NCI-H446 treated with DMSO at 0.1 percent for 48 hours (cell line): ENCODE measurements at places on chromosomes 1 and 21.

DNA sequence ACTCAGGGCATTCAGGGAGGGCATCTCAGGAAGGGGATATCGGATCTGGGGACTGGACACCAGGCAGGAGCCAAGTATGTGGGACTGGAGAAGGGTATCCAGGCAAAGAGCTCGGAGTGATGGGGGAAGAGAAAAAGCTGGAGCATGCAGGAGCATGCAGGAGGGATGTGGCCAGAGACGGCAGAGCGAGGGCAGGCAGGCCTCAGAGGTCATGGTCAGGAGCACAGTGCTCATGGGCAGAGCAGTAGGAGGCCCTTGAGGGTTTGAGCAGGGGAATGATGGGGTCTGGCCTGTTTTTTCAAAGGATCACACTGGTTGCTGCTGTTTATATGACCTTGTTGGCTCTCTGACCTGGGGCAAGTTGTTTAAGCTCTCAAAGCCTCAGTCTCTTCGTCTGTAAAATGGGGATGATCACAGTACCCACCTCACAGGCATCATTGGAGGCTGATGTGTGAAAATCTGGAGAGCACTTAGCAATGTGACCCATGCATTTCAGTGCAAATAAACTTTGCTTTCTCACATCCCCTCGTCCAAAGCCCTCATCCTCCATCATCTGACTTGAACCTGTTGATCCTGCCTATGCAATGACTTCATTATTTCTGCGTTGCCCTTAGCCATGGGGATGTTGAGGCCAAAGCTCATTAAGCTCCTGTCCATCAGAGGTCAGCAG, 273.1 kb downstream of the MATN1 start:
- DNase-seq: no peak

GRCh38 chr1:245056913-245057312, 97.9 kb upstream of the KIF26B start:
- no peak for DNase-seq

- no peak for DNase-seq
These were observed 12.1 kb downstream of the MCL1 start for GRCh38 chr1:150567341-150567716.

- DNase-seq: no peak
These were observed 87.8 kb downstream of the DNM3 start for GRCh38 chr1:171929121-171929520.

GRCh38 chr1:153612755-153613331, at the start of gene S100A16:
Gene S100A16 (minus strand): TSS chr1:153613137. CDS start chr1:153608151, 4,986 bp downstream.
- peak; percentile 55 for DNase-seq

DNA sequence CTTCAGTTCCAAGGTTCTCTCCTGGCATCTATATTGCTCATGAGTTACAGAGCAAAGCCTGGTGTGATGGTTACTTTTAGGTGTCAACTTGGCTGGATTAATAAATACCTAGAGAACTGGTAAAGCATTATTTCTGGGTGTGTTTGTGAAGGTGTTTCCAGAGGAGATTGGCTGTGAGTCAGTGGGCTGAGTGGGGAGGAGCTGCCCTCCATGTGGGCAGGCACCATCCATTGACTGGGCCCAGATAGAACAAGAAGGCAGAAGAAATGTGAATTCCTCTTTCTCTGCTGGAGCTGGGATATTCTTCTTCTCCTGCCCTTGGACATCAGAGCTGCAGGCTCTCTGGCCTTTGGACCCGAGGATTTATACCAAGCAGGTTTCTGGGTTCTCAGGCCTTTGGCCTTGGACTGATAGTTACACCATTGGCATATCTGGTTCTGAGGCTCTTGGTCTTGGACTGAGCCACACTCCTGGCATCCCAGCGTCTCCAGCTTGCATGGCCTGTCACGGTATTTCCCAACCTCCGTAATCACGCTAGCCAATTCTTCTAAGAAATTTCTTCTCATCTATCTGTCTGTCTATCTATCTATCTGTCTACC, 44.5 kb downstream of the B3GALT5 start:
- DNase-seq: no peak

DNA sequence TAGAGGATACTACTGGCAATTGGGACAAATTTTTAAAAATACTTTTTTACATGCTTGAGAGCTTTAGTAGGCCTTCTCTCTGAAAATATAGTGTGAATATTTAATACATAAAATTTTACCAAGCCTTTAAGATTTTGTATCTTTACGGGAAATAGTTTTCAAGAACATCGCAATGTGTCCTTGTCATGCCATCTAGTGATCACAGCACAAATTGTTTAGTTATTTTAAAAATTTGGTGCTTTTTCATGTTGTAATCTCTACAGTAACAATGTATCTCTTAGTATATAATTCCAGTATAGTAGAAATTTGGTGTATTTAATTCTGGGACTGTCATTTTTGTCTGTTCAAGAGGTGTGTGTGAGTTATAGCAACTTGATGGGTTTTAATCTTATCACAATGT, 6.7 kb downstream of the CDC7 start:
- DNase-seq: no peak

- no peak for DNase-seq
These were observed 38.8 kb upstream of the CLCA4 start for GRCh38 chr1:86507935-86508582.

DNA sequence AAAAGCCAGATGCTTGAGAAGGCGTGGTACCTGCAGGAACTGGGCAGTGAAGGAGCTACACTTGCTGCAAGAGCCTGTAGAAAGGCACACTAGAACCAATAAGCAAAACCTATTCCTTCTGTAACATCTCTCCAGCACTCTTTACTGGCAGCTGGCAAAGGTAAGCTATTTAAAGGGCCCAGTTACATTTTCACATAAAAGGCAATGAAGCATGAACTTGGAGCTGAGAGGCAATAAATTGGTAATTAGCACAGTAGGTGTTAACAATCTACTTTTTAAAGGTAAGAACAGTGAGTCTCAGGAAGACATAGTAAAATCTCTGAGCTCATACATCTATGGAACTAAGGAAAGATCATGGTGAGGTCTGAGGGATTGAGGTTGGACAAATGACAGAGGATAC, 167.1 kb upstream of the OLFM3 start:
- DNase-seq: no peak

GRCh38 chr1:34763142-34763781, 3.7 kb downstream of the GJB4 start:
- DNase-seq: no peak

DNA sequence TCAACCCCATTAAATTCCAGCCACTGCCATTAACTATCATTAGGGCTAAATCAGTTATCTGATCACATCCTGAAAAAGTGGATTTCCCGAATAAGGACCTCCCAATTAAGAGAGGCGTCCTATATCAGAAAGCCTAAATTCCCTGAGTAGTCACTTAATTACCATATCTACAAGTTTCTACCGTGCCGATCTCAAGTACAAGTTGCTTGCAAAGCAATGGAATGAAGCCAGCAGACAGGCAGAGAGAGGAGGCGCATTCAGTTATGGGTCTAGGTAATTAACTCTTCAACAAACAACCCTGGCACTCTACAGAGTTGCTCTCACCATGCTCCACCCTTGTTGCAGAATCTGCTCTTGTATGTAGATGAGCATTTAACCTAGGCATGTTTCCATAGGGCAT, 494.6 kb upstream of the RUNX1 start:
- DNase-seq: no peak

- DNase-seq: no peak
These were observed 168.1 kb upstream of the EDN2 start for GRCh38 chr1:41652384-41653265.

GRCh38 chr1:245591346-245592188, 436.8 kb downstream of the KIF26B start:
- DNase-seq: no peak

DNA sequence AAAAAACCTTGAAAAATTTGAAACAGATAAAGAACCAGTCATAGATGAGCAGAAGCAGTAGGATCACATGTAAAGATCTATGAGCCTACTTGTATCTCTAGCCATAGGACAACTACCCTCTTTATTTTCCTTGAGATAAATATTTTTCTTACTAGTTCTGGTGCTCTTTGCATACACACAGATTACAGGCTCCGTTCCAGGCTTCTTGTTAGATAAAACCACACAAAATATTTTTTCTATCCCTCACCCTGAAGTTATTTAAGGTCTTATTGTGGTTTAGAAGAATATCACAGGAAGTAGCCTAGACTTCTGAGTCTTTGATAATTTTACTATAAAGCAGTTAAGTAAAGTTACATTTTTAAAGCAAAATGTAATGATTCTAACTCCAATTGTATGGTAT, 512.2 kb downstream of the NEGR1 start:
- DNase-seq: no peak

DNA sequence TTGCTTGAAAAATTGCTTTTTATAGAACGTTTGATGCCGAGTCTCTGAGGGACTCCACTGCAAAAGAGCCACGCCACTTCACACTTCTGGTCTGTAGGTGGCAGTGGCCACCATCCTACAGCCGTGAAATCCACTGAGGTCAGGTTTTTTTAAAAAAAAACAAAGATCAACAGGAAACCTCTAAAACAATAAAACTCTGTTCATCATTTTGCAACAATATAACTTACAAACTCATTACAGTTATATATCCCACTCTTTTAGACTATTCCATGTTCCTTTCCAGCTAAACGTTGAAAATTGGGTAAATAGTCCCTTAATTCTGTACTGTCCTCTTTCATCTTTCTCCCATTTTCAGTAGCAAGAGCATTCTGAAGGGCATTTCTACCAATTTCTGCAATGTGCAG, 64.6 kb upstream of the FMN2 start:
- DNase-seq: no peak

- no peak for DNase-seq
These were observed 1648.4 kb downstream of the KCNT2 start for GRCh38 chr1:194959795-194960194.

DNA sequence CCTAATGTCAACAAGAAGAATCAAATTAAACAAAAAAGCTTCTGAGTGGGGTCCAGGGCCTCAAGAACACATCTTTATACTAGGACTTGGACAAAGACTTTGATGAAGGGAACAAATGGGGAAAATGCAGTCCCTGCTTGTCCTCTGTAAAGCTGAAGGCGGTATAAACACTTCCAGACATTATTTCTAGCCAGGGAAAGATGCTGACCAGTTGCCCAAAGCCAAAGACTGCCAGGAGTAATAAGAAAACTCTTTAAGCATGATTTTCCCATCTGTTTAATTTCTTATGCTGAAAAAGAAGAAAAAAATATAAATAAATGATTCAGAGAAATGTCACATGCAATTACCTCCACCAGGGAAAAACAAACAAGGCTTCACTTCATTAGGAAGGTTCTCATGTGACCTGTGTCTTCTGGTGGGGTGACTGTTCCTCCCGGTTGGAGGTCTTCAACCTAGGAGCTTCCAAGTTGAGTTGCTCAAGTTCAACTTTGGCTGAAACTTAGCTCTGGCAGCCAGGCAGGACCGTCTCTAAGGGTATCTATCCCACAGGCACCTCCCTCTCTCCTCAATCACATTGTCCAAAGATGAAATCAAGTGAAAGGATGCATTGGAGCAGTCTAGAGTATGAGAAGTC, 65.2 kb upstream of the KCNE2 start:
- no peak for DNase-seq

DNA sequence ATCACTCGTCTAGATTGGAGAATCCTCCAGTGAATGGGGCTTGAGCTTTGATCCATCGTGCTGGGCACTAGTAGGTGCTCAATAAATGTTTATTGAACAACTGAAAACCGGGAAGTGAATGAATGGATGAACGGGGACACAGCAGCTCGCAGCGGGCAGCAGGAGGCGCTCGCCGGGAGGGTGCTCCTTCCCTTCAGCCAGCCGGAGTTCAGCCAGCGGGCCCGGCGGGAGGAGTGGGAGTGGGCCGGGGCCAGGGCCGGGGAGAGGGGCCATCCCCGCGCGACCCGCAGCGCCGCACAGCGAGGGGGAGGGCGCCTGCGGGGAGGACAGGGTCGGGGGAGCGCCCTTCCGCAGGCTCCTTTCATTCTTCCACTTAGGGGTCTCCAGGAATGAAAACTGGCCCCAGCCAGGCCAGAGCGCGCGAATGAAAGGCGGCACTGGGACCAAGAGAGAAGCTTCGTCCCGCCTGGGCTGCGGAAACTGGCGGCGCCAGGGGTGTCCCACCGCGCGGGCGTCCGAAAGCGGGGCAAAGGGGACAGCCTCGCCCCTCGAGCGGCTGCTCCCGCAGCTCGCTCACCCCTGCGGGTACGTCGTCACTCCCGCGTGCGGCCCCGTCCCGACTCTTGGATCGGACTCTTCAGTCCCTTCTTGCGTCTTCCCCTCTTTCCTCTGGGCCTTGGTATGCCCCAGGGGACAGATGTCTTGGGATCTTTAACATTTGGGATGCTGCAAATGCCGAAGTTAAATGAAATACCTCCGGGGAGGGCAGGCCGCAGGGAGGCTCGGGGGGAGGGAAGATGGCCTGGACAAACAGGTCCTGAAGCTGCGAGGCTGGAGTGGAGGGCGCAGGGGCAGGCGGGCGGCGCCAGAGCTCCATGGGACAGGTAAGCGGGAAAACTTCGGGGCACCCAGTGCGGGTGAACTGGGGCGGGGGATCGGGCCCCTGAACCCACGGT, 3.6 kb upstream of the INAVA start:
- DNase-seq: no peak

DNA sequence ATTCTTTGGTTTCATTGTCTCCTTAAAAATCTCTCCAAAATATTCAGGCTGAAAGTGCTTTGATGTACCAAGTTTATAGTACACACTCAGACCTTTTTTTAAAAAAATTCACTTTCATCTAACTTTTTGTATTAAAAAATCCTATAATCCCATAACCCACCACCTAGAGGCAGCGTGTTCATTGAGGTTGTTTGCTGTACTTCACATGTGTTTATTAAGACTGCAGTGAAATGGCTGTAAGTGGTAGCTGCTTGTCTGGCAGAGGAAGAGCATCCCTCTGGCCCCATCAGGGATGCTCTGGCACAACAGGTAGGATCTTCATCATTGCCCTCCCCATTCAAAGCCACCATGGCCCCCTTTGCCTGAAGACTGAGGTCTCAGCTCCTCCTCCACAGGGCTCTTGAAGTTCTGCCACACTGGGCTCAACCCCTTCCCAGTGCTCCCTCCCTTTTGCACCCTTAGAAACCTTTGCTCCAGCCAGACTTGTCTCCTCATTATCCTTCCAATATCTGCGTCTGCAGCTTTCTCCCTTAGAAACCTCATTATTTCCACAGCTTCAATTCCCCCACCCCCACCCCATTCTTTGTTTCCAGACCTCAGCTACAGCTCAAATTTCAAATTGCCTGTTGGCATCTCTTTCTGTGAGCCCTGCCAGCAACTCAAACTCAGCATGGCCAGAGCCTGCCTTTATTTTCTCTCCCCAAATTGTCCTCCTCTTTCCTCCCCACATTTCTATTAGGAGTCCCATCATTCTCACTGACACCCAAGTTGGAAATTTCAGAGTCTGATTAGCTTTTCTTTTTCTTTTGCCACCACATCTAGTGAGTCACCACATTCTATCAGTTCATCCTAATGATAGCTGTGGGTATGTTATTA, 369.6 kb upstream of the USP24 start:
- DNase-seq: peak; percentile 90

- DNase-seq: no peak
These were observed 343.8 kb downstream of the USP25 start for GRCh38 chr21:16073586-16073985.
